Activated T-helper 17 cell treated with anti-CD3 and anti-CD28 coated beads, Interleukin-2, amount 50 U/mL, for 72 hours (primary cell): ENCODE measurements at places on chromosomes 6 and 20. TPM values are rescaled to one million over a fixed set of nuclear protein-coding genes. Genes with fewer than 3 reads are reported as not detected.

DLL1 gene
- total RNA-seq = 0.11 TPM

WFDC10B gene
- not detected for total RNA-seq

NOX3 gene
- not detected for total RNA-seq

HNF4A gene
- total RNA-seq = not detected

HLA-DPA1 gene
- 136 TPM for total RNA-seq

LY6G5C gene
- 5.0 TPM for total RNA-seq

FOXA2 gene
- total RNA-seq = not detected

CFAP206 gene
- total RNA-seq = not detected

HLA-DRB1 gene
- total RNA-seq = 11.4 TPM

PKHD1 gene
- total RNA-seq = 0.19 TPM

NNAT gene
- 0.66 TPM for total RNA-seq

FGD2 gene
- 8.3 TPM for total RNA-seq

KHDC1L gene
- not detected for total RNA-seq

PMEPA1 gene
- total RNA-seq = 2.3 TPM

HLA-DMA gene
- 22.4 TPM for total RNA-seq

- no peak for ATAC-seq
These were observed 14.3 kb downstream of the RIMS1 start for GRCh38 chr6:71900642-71901041.

DNA sequence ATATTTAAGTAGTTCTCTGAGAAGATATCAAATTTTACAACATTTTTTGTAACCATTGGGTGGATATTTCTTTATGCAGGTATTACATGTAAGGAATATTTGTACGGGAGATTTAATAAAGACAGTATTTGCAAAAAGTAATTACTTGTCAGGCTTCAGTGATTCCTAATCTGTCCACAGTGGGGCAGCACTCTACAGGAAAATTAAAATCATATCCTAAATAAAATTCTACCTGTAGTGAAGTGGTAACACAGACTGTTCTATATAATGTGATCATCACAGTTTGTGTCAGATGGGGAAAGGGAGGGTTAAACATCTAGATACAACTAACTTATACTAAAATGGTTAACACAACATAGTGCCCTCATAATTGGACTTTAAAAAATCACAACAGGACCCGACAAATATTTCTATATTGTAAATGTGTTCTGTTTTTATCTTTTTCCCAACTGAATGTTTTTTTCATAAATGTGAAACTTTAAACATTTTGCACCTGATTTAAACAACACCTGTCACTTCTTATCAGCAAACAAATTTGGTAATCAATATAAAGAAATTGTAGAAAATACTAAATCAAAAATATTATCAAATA, 145.6 kb upstream of the MANEA start:
- ATAC-seq = no peak

GRCh38 chr6:113596387-113597230, 260.5 kb upstream of the MARCKS start:
- ATAC-seq = no peak

- no peak for ATAC-seq
These were observed 258.4 kb upstream of the JARID2 start for GRCh38 chr6:14987490-14987889.

DNA sequence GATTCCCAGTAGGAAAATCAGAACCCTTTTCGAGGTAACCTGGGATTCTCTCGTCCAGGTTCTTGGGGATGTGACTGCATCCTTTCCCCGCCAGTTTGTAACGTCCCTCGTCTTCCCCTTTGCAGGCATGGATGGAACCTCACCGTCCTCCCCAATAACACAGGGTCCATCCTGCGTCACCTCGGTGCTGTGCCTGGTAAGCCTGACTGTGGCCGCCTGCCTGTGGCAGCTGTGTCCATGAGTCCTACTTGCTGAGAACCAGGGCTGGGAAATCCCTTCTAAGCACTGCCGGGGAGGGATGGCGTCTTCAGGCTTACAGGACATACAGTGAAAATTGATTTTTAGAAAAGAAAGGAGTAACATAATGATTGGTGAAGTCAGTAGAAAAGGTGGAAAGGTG, 155.6 kb downstream of the DTNBP1 start:
- no peak for ATAC-seq

DNA sequence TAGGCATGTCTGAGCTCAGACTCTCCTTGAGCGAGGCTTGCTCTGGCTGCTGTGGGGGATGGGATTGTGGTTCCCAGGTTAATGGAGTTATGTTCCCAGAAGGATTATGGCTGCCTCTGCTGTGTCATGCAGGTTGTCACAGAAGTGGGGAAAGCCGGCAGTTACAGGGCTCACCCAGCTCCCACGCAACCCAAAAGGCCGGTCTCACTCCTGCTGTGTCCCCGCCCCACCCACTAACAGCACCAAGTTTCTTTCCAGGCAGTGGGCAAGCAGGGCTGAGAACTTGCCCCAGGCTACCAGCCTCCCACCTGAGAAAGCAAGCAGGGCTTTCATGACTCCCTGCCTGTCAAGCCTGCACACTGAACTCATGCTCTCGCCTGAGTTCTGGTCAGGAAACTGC, 750.5 kb downstream of the FRK start:
- no peak for ATAC-seq

DNA sequence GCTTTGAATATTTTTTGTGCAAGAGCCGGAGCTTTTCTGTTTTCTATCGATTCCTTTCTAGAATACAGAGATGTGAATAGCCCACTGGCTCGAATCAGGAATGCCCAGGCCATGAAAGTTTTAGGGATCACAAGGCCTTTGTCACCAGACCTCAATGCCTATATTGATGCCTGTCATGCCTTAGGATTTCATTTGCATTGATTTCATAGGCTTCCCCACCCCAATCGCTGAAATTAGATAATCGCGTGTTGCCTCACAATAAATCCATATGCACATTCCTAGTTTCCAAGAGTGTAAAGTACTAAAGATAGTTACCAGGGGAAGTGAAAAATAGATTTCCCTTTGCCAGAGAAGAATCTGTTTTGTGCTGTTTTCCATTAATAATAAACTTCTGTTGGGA, 150.8 kb downstream of the SASH1 start:
- no peak for ATAC-seq

GRCh38 chr6:24231438-24231977, 105.5 kb downstream of the NRSN1 start:
- ATAC-seq = no peak

GRCh38 chr20:23362392-23363256, 642 bp downstream of the GZF1 start:
- ATAC-seq = no peak

DNA sequence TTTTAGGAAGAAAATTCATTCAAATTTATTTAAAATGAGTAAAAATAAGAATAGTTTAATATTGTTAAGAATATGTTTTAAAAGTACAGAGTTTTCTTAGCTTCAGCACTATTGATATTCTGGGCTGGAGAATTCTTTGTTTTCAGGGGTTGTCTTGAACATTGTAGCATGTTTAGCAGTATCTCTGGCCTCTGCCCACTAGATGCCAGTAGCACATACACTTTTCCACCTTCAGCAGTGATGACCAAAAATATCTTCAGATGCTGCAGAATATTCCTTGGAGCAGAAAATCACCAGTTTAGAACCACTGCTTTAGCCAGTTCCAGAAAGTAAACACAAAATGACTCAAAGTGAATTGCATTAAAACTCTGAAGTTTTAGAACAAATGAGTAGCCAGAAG, 19.4 kb upstream of the SDHAF4 start:
- no peak for ATAC-seq

- no peak for ATAC-seq
These were observed 241.2 kb upstream of the TAB2 start for GRCh38 chr6:149076355-149076734.

DNA sequence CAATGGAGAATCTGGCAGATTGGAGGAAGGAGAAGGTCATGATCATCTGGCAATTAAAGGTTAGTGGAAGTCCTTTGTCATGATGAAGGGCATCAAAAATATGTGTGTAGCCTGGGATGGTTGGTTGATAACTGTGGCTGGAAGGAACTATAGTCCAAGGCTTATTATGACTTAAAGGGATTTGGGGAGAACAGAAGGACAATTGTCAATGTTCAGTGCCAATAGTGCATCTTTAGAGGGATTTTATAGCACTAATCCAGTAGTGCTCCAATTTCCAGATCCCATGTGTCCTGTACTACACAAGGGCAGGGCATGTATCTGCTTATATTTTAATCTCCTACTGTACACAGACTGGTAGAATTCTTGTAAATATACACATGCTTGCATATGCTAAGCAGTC, 5.0 kb upstream of the ZBTB24 start:
- no peak for ATAC-seq

DNA sequence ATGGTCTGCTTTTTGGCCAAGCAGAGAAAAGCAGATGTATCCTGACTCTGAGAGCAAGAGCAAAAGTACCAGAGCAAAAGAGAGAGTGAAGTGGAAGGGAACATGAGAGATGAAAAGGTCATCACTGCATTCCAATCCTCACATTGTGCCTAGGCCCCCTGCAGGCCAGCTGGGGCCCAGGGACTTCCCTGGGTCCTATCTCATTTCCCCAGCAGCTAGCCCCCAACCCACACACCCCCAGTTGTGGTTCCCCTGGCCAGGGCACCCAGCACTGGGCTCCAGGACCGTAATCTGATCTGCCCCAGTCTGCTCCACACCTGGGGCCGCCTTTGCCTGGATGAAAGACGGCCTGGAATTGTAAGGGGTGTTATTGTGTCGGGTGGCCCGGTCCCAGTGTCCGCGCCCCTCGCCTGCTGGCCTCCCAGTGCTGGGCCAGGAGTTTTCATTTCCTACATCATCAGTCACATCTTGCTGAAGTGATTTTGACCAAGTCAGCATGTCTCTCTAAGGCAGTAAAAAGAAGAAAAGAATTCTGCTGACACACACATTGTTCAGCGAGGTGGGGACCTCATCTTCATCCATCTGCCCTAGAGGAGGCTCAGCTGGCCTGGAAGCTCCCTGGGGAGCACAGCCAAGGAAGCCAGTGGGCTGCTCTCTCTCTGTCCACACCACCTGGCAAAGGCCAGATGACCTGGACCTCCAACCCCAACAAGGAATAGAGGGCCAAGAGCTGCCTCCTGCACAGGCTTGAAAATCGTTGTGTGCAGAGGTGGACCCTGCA, 4.0 kb upstream of the BMP7 start:
- no peak for ATAC-seq

DNA sequence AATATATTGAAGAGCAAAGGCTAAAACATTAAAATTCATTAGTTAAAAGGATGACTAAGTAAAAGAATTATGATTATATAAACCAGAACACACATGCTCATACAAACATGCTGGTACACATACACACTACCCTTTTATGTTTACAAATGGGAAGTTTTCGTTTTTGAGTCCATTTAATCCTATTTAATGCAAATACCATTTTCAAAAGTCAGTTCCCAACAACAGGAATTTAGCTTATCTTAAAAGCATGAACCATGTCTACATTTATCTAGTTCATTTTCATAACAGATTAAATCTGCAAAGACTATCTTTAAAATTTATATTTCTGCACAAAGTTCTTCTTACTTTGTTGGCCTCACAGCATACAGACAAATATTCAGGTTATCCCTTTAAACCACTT, 42.5 kb downstream of the MAN1A1 start:
- no peak for ATAC-seq

GRCh38 chr6:49966334-49966733, 2.4 kb upstream of the DEFB114 start:
- ATAC-seq = no peak

DNA sequence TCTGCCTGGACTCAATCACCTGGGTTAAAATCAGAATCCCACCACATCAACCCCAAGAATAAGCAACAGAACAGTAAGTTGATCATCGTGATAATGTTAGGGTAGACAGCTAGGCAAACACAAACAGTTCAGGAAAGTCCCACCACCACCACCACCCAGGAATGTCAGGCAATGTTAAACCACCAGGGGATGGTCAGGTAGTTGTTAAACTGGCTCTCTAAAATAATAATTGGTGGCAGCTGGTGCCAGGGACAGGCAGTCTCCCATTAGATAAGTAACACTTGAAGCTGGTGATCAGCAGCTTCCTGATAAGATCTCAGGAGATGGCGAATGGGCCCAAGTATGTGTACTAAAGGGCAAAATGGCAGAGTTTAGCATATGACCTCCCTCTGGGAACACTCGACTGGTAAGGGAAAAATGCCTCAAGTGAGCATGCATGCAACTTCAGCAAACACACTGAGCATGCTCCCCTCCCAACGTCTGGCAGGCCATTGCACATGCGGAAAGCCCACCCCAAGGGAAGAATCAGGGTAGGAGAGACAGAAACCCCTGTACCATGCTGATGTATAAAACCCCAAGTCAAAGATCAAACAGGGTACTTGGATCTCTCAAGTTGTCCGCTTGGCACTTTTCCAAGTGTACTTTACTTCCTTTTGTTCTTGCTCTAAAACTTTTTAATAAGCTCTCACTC, 66.6 kb downstream of the IPCEF1 start:
- ATAC-seq = no peak

DNA sequence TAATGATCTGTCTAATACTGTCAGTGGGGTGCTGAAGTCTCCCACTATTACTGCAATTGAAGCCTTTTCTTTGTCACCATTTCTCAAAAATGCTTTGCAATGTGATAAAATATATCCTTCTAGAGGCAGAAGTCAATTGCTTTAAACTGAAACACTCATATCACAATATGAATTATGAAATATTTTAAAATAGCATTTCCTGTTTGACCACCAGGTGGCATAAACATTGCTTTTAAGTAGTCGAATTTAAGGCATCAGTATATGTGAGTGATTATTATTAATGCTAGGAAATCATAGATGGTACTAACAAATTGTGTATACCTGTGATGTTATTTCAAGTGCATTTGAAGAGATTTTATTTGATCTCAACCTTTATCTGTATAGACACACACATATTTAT, 87.5 kb downstream of the MEI4 start:
- ATAC-seq = no peak

DNA sequence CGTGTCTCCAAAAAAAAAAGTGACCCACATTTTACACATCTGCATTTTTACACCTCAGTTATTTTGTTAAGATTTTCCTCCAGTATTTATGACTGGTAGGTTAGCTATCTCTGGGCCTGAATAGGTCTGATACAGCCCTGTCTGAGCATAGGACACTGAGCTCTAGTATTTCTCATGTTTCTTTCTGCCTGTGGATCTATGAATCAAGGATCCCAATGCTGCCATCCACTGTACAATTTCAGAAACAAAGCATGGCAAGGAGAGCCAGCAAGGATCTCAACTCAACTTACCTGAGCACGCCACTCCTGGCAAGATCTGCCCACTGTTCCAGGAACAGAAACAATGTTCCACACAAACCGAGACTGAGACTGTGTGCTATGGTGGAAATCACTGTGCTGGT, 36.4 kb upstream of the ENPP5 start:
- no peak for ATAC-seq
